ENCODE measurements at places on chromosomes 1 and 21. TPM values are rescaled to one million over a fixed set of nuclear protein-coding genes. Genes with fewer than 3 reads are reported as not detected.
A peak's percentile ranks its signal among the peaks of the same experiment; 100 is the strongest.

DNA sequence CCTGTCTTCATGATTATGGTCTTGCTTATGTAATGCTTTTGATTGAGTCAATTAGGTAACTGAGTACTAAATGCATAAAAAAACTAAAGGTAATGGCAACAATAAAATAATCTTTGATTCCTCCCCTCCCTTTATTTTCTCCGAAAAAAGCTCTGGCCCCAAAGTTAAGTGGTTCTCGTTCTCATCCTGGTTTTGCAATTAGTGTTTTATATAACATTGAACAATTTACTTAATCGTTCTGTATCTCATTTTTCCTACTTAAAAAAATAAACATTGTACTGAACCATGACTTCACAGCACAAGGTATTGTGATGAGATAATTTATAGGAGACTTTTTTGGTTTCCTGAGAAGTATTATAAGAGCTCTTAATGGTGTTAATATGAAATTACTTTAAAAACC is 11.3 kb downstream of the SLC22A15 start:
- no peak for DNase-seq

DNA sequence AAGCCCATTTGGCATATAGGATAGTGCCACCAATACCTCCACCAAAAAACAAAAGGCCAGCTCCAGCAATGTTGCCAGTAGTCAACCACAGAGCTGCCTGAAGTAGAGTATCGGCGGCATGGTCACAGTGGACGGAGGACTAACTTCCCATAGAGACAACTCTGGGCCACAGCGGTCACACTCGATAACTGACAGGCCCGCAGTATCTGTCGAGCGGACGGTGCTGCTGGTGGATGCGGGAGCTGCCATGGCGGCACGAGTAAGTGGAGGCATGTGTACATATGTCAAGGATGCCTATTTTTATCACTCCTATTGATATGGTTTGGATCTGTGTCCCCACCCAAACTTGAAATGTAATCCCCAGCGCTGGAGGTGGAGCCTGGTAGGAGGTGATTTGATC is 4.1 kb downstream of the KRTAP12-1 start:
- no peak for DNase-seq

DNA sequence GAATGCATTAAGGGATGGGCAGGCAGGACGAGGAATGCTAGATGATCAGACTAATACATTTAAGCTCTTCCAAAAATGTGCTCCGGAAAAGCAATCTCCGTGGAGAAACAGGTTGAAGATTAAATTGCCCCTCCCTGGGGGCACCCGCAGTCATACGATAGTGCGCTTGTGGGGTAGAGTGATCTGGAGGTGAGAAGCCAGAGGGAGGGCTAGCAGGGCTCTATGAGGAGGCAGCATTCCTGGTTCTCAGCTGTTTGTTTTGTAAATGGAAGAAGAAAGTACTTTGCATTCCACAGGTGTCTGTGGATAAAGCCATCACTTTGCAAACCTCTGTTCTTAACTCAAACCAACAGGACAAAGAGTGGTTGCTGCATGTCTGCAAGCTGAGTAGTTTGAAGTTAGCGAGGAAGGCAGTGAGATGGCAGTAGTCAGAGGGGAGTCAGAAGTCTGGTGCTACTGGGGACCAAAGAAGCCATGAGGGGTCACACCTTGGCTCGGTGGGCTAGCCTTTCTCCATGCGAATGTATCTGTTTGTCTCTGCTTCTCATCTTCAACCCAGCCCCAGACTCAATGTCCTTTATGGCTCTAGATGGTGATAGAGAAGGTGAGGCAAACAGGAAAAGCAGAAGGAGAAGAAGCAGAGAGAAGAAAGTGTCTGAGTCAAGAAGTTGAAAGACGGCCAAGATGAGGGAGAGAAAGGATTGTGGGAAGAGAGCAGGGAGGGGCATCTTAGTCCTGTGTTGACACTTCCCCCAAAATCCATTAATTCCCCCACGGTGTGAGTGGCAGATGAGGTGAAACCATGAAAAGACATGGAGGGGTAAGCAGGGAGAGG is 65.2 kb upstream of the GJA8 start:
- no peak for DNase-seq

The NBPF20 gene
- total RNA-seq, result 3.7 TPM

The ACTL8 gene
- total RNA-seq, result not detected

DNA sequence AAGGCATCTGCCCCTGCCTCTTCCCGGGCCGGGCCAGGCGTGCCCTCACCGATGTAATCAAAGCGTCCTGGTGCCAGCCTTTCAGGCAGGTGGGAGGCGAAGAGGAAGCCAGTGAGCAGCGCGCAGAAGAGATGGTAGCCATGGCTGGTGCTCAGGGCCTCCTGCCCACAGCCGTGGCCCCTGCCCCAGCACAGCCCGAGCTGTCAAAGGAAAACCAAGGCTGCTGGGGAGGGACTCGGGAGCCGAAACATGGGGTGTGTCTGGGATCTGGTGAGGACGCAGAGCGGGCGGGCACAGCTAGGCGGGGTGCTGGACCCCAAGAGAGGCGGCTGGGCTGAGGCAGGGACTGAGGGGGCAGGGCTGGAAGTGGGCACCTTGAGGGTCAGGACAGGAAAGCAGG is 2.7 kb downstream of the BGLAP start:
- no peak for DNase-seq

- DNase-seq, result no peak
Observed at GRCh38 chr1:182720463-182720862, 36.1 kb upstream of the RGS8 start.

DNA sequence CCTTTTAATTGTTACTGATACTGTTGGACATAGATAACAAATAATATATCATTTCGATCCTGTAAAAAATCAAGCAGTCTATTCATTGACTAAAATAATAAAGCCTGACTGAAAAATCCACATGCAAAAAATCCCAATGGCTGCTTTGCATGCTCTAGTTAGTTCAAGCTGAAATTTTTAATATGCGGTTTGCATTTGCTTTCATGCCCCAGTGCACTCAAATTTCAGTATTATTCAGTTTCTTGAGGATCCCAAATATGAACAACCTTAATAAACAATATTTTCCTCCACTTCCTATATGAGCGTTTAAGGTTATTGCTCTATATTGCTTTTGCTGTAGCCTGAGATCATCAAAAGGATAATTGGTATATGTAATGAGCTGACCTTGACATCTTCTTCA is 75.1 kb upstream of the DPH5 start:
- no peak for DNase-seq

DNA sequence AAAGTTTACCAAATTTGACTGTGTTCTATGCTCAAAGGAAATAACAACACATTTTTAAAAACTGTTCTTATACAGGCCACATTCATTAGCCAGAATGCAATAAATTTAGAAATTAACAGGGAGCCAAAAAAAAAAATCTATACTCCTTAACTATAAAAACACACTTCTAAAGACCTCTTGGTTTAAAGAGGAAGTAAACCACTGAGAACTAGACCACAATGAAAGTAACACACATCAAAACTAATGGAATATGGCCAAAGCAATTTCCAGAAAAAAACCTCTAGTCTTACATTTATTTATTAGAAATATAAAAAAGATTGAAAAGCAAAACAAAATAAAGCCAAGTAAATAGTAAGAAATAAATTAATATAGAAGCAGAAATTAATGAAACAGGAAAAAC is 48.9 kb upstream of the GADD45A start:
- DNase-seq, result no peak

GRCh38 chr1:178220094-178220493 is 126.2 kb downstream of the RASAL2 start:
- peak; percentile 58 for DNase-seq

The COL16A1 gene
- total RNA-seq, result 125 TPM

- peak; percentile 24 for DNase-seq
Observed at GRCh38 chr1:92968138-92969032, 7.1 kb upstream of the DIPK1A start.

The GPX7 gene
- total RNA-seq, result 2.9 TPM

- no peak for DNase-seq
Observed at GRCh38 chr1:204735042-204735441, 49.5 kb upstream of the LRRN2 start.

DNA sequence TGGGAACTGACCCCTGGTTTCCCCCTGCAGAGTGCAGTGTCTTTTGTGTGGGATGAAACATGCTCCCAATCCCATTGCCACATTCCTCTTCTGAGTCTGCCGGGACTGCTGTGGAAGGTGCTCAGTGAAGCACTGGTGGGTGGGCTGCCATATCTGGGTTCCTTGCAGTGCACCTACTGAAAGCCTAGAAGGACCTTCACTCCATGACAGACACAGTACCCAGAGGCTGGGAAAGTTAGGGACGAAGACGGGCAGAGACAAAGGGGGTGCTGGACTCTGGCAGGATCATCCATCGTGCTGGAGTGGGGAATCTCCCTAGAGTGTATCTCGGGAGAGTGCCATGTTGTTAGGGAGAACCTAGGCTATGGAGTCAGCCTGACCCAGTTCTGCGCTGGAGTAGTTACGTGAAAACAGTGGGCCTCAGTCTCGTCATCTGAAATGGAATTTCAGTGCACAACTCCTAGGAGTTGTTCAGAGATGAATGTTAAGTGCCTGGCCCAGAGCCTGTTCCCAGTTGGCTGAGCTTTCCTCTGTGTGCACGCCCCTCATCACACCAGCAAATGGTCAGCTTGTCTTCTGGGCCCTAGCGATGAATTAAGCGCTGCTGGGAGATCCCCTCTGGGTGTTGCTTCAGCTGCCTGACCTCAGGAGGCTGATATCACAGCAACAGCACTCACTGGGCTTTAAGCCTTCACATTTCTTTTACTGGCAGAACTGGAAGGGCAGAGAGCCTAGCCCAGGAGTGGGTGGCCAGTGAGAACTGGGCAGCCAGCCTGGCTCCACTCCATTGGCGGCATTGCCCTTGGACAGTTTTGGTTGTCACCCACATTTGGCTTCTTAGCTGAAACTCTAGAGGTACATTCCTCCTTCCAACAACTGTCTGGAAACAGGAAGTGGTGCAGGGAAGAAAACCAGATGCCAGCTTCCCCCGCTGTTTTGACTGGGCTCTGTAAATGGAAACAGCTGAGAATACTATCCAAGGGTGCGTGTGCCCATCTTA is 479.8 kb upstream of the VAMP3 start:
- DNase-seq, result no peak

The ABCA4 gene
- 0.03 TPM for total RNA-seq

GRCh38 chr1:177871613-177872307 is 98.1 kb downstream of the SEC16B start:
- no peak for DNase-seq

The AMY1B gene
- not detected for total RNA-seq

The DENND2D gene
- 13.3 TPM for total RNA-seq

GRCh38 chr1:167672831-167673230 is 42.8 kb downstream of the RCSD1 start:
- DNase-seq, result no peak

- DNase-seq, result no peak
Observed at GRCh38 chr1:21503706-21504377, 5.4 kb upstream of the ALPL start.

The MACO1 gene
- 12.6 TPM for total RNA-seq

DNA sequence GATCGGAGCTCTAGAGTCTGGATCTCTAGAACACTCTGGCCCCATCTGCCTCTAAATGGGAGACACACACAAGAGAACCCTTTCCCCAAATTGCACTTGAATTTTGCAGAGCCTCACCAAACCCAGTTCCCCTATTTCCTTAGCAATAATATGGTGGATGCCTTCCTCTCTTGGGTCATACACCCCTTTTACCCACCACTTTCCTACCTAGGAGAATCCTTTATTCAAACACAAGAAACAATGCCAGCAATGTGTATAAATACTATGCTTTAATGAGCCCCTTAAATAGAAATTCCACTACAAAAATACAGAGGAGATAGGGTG is 760 bp upstream of the SF3B4 start:
- no peak for DNase-seq

DNA sequence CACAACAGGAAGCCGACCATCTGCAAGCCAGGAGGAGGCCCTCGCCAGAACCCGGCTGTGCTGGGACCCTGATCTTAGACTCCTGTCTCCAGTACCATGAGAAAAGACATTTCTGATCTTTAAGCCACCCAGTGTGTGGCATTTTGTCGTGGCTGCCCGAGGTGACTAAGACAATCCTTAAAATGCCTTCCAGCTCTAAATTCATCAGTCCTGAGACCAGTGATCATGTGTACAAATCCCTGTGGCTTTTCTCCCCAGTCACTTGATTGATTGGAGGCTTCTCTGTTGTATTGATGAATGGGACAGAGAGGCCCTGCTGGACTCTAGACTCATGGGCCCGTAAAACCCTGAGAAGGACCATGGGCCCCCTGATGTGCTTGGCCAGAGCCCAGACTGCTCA is 36.1 kb downstream of the B3GALT5 start:
- no peak for DNase-seq

- DNase-seq, result peak; percentile 47
Observed at GRCh38 chr1:48236716-48237470, 14.4 kb downstream of the SLC5A9 start.

DNA sequence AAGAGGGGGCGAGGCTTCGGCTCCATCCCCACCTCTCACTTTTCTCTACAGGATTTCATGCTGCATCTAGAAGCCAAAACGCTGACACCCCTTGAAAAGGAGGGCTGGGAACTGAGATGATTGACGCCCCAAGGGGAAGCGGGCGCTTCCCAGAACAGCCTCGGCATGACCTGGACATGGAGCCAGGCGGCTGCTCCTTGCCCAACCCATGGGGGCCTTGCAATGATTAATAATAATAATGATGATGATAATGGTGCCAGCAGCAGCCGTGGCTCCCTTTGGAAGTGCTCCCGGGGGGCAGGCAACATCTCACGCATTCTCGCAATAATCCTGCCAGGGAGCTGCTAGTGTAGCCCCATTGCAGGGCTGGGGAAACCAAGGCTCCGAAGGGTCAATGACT is 78.2 kb downstream of the RAP1GAP start:
- DNase-seq, result no peak

DNA sequence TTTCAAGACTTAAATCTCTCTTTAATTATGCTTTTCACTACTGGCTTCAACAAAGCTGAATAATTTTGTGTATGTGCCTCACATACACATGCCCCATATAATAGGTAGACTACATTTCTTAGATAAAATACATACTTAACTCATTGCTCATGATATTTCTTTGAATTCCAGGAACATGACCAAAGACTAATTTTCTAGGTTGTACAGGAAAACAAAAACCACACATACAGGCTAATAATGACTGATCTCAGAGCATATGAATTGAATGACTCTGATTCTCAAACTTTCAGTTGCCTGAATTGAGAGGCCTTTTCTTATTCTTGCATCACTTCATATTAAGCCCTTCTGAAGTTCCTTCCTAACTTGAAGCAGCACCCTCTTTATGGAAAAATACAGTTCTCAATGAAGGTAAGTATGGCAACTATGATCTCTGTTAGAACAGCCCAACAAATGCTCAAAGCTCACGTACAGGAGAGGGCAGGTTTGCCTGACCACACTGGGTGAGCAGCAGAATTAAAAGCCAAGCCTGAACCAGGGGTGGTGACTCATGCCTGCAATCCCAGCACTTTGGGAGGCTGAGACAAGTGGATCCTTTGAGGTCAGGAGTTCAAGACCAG is 22.6 kb upstream of the UAP1 start:
- DNase-seq, result peak; percentile 100

DNA sequence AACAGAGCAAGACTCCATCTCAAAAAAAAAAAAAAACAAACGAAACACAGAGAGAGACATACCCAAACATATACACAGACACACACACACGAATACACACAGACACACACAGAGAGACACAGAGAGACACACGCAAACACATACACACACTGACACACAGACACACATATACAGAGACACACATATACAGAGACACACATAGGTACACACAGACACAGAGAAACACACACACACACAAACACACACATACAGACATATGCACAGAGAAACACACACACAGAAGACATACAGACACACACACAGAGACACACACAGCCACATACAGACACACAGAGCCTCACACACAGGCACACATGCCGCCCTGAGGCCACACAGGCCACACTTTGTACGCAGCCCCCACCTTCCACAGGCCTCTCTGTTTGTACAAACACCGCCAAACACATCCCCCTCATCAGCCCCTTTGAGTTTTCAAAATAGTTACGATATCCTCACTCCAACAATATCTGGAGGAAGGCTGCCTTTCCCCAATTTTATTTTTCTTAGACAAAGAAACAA is 57.5 kb upstream of the ABCG1 start:
- DNase-seq, result no peak
